ENCODE measurements at places on chromosomes 3 and 15. TPM values are rescaled to one million over a fixed set of nuclear protein-coding genes. Genes with fewer than 3 reads are reported as not detected.

PLA2G4F gene
- not detected for total RNA-seq

- DNase-seq, result no peak
Measured at GRCh38 chr3:97882975-97883598, 61.3 kb downstream of the CRYBG3 start.

AHSG gene
- total RNA-seq, result not detected

GRCh38 chr3:158085358-158085757 is 20.9 kb downstream of the SHOX2 start:
- DNase-seq, result no peak

ZNF35 gene
- total RNA-seq, result 13.0 TPM

CCDC54 gene
- total RNA-seq, result not detected

FSTL1 gene
- 117 TPM for total RNA-seq

GCNT3 gene
- not detected for total RNA-seq

- DNase-seq, result no peak
Measured at GRCh38 chr15:90677807-90678790, 39.0 kb upstream of the BLM start.

TP63 gene
- not detected for total RNA-seq

DNA sequence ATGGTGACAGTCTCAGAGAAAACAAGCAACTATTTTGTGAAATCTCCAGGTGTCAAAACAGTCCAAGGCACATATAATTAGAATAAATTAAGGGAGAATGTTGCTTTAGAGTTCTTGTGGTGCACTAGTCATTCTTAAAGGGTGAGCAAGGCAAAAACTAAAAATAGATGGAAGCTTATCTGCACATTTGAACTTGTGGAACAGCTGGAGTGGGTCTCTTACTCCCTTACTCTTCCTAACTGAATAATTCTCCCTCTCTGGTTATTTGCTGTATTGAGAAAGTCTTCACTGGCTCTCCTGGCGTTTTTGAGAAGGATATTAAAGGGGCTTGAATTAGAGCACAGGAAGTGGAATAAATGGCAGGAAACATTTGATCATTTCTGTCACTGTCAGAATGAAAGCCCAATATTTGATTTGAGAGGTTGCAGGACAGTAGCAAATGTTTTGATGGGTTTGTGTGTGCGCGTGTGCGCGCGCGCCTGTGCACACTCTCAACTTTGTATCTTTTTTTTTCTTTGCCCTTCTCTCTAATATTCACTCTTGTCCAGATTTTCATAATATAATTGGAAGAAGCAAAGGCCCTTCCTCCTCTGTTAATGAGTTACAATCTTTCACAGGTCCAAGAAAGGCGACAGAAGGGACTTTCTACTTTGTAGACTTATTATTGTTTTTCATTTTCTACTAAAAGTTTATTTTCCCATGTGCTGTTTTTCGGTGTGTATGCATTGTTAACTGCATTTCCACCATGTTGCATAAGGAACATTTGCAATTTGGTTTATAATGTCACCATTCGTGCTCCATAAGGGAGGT is 40.9 kb downstream of the AKAP13 start:
- no peak for DNase-seq

DNA sequence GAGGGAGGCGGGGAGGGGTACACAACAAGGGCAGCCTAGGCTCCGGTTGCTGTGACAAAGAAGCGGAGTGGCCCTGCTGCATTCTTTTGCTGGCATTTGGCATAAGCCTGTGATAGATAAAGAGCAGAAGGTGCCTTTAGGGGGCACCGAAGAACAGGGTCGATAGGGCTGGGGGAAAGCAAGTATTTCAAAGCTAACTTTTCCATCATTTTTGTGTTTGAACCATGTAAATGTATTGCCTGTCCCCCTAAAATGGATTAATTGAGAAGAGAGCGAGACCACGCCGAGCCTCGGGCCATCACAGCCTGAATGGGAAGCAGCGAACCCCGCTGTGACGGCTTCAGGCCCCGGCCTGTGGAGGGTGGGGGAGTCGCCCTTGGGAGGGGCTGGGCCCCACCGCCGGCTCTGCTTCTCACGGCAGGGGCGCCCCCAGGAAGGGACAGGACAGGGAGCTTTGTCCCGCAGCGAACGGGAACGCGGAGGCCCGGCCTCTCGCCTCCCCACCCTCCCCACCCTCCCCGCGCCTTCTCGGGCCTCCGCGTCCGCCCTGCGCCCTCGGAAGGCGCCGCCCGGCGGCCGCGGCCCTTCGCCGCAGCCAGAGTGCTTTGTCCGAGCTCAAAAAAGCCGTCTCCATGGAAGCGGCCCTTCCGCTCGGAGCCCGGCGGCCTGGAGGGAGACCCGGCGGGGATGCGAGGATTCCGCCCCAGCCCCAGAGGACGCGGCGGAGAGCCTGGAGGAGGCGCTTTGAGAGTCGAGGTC is 32.4 kb upstream of the ALDH1L1 start:
- peak; percentile 52 for DNase-seq

GRCh38 chr3:116000311-116000710 is 377.0 kb downstream of the GAP43 start:
- DNase-seq, result no peak

DNA sequence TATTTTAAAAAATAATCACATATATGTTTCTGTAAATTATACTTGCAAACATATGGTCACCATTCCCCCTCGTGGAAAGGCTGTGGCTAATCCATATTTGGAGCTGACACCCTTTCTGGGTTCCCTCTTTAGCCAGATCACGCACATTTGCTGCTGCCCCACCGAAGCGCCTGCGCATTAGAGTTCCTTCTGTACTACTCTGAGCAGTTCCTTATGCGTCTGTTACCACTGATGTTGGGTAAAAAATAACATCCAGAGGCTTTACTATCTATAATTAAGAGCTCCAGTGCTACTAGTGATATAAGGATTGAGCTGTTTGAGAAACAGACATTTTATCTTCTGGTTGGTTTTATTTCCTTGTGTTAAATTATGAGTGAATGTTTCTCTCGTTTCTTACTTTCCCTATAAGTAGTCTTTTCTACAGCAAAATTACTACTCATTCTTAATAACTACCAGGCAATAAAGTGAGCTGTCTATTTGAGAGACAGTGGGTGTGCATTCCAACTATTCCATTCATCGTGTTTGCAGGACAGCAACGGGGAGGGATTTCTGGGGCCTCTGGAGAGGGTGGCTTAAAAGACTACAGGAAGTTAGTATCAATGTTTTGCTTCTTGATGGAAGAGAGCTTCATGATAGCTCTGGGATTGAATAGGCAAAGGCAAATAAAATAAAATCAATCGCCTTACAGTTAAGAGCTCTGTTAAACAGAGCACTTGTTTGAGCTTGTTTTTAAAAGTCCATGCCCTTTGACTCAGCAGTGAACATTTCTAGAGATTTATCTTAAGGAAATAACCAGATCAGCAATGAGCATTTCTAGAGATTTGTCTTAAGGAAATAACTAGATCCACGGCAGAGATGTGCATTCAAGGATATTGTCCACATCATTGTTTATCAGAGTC is 245.2 kb downstream of the CD47 start:
- no peak for DNase-seq

DNA sequence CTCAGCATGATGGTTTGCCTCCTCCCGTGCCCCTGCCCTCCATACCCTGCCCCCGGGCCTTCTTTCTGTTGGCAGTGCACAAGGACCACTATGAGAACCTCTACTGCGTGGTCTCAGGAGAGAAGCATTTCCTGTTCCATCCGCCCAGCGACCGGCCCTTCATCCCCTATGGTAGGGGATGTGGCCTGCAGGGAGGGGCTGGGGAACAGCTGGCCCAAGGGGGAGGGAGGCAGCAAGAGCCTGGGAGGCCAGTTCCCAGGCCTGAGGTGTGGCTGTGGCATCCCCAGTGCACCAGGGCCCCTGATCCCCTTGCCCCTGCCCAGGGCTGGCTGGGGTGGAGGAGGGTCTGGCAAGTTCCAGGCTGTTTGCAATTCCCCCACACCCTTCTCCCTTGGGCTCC is 2.6 kb upstream of the PLA2G4B start:
- DNase-seq, result no peak

GRCh38 chr15:83250781-83251180 is 33.7 kb downstream of the BNC1 start:
- no peak for DNase-seq

CHL1 gene
- 11.3 TPM for total RNA-seq

DNA sequence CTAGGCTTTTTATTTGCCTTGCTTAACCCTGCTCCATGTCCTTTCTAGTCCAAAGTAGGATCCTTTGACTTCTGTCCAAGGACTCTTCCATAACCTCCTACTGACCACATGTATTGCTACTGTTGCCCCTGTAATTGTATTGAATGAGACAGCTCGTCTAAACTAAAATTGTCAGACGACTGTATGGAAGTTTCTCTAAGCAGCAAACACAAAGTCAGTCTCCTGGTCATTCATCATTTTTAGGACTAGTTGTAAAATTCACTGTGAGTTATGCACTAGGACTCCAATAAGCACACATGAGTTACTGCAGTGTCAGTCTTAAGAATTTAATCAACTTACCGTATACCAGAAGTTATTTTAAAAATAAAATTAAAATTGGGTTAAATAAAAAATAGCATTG is 32.8 kb downstream of the SLTM start:
- no peak for DNase-seq

C3orf49 gene
- total RNA-seq, result not detected

GRCh38 chr3:100710261-100710968 is 1.1 kb downstream of the TFG start:
- peak; percentile 25 for DNase-seq

GRCh38 chr3:144164352-144164751 is 192.7 kb downstream of the DIPK2A start:
- no peak for DNase-seq

- DNase-seq, result no peak
Measured at GRCh38 chr3:73480187-73480672, 144.5 kb downstream of the PDZRN3 start.

DNA sequence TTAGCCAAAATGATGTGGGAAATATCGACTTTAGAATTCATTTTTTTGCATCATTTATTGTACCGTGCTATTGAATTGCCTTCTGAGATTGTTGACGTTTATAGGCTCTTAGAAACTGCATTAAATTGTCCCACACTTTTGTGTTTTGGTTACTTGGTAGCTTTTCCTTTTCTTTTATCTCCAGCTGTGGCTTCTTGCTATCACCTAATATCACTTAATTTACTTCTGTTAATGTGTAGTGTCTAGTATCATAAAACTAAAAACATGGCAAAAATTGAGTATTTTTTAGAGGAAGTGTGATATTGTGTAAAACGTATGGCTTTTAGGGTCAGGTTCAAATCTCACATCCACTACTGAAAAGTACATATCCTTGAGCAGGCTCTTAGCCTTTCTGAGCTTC is 11.2 kb downstream of the TMOD3 start:
- DNase-seq, result no peak

DNA sequence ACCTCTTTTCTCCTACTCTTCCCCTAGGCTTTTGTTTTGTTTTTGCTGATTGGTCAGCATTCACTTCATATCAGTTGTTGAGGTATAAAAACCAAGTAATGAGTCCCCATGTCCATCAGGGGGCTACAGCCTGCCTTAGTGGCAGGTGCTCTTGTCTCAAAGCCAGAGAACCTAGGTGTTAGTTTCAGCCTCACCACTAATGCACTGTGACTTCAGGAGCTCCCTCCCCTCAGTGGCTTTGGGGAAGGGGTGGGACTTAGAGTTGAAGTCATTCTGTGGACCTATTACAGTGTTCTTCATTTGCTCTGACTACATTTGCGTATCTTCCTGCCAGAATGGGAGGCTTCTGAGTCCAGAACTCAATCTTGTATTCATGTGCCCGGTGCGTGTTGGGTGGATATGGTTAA is 41.6 kb downstream of the NR2C2 start:
- no peak for DNase-seq

NDN gene
- 1.9 TPM for total RNA-seq

GRCh38 chr3:22161315-22161714 is 410.3 kb upstream of the ZNF385D start:
- no peak for DNase-seq

- no peak for DNase-seq
Measured at GRCh38 chr3:53824795-53825194, 21.4 kb downstream of the CHDH start.

DNA sequence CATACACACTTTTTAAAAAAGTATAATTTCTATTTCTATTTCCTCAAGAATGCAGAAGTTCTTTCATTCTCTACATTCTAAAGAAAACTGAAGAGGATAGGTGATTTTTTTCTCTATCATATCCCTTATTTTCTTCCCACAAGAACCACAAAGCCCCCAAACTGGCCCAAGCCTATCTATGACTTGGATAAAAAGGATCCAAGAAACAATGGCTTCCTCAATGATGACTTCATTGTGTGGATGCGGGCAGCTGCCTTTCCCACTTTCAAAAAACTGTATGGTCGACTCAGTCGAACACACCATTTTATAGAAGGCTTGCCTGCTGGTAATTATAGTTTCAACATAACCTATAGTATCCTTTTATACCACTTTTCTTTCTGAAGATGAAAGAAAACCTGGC is 52.9 kb upstream of the TBC1D23 start:
- no peak for DNase-seq

ZFYVE19 gene
- 27.5 TPM for total RNA-seq
